ENCODE measurements at places on chromosomes 1 and 21. TPM values are rescaled to one million over a fixed set of nuclear protein-coding genes. Genes with fewer than 3 reads are reported as not detected.

- H3K36me3 ChIP-seq: no peaks in the 10 kb centered on the region
- H3K27me3 ChIP-seq: no peaks in the 10 kb centered on the region
- peak; percentile 13 for DNase-seq
- H3K27ac ChIP-seq: no peak overlapping the region
These were observed 1.2 kb downstream of the MAST2 start for GRCh38 chr1:45804669-45804969.

GRCh38 chr1:98452162-98452561, 209.4 kb upstream of the SNX7 start:
- no peaks in the 10 kb centered on the region for H3K36me3 ChIP-seq
- H3K4me1 ChIP-seq: no peaks in the 10 kb centered on the region
- DNase-seq: no peak
- H3K4me3 ChIP-seq: no peak overlapping the region
- H3K27ac ChIP-seq: no peak overlapping the region
- no peaks in the 10 kb centered on the region for H3K27me3 ChIP-seq

GRCh38 chr1:214901718-214902117, 180.8 kb upstream of the KCNK2 start:
- DNase-seq: peak; percentile 67
- H3K4me3 ChIP-seq: peak overlapping the region; percentile 3
- peak overlapping the region; percentile 57 for H3K27ac ChIP-seq

GRCh38 chr1:6028042-6028850, 17.4 kb upstream of the KCNAB2 start:
- no peak overlapping the region for H3K4me3 ChIP-seq
- no peak for DNase-seq
- H3K4me1 ChIP-seq: no peaks in the 10 kb centered on the region
- no peaks in the 10 kb centered on the region for H3K27me3 ChIP-seq
- H3K27ac ChIP-seq: no peak overlapping the region

DNA sequence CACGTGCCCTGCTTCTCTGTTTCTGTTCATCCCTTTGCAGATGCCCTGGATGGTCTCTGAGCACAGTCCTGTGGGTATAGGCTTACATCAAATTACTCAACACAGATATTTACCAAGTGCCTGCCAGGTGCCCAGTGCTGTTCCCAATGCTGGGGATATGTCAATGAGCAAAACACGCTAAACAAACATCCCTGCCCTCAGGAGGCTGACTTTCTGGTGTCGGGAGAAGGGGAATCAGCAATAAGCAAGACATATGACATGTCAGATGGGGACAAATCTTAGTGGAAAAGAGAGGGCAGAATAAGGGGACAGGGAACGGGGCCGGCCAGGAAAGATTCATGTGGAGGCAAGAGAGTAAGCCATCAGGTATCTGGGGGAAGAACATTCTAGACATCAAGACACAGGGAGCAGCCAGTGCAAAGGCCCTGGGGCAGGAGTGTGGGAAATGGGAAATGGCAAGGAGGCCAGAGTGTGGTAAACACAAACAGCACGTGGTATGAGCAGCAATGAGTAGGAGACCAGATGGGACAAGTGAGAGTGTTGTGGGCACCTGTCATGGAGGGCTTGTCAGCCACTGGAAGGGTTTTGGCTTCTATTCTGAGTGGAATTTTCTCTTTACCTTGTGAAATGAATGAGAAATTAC, 160.2 kb upstream of the KAZN start:
- H3K36me3 ChIP-seq: no peaks in the 10 kb centered on the region
- no peak for DNase-seq
- H3K27ac ChIP-seq: no peak overlapping the region
- H3K4me3 ChIP-seq: no peak overlapping the region

DNA sequence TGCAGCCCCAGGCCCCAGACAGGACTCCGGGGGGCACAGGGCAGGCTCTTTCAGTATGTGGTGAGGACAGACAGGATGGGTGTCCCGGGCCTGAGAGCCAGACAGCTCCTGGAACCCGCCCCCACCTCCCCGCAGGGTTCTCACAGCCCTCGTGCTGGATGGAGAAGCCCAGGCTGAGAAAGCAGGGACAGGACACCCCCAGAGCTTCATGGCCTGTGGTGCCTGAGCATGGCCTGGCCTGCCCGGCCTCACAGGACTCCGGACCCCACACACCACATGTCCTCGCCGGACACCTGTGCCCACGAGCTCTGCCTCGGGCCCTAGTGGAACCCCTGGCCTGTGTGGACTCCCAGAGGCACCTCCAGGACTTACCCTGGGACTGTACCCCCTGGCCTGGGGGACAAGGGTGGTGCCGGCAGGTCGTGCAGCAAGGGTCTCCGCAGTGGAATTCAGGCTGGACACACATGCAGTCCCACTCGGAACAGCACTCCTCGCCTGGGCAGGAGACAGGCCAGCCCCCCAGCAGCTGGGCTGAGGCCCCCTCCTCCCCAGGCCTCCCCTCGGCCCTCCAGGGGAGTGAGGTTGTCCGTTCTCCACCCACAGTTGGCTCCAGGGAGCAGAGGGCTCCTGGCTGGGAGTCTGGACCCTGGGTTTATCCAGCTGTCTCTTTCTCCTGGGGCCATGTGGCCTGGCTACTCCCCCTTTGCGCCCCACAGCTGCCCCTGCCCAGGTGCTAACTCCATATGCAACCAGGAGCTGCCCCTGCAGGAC, 1.2 kb downstream of the TNFRSF18 start:
- no peaks in the 10 kb centered on the region for H3K27me3 ChIP-seq
- no peak for DNase-seq
- H3K4me3 ChIP-seq: no peak overlapping the region
- no peaks in the 10 kb centered on the region for H3K4me1 ChIP-seq
- no peak overlapping the region for H3K27ac ChIP-seq

DNA sequence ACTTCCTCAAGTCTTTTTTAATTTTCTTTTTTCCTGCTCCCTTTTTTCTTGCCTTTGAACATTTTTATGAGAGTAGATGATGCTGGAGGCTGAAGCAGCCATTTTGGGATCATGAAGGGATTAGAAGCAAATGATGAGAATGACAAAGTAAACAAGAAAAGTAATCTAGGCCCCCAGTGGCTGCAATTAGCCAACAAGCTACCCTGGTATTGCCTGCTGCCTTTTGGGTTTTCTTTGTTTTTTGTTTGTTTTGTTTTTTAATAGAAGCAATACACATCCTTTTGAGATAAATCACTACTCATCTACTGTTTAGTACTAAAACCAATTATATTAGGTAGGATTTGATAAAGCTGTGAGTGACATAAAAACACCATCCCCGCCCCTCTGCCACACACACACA, 280.7 kb upstream of the ADGRL2 start:
- H3K4me1 ChIP-seq: no peaks in the 10 kb centered on the region

DNA sequence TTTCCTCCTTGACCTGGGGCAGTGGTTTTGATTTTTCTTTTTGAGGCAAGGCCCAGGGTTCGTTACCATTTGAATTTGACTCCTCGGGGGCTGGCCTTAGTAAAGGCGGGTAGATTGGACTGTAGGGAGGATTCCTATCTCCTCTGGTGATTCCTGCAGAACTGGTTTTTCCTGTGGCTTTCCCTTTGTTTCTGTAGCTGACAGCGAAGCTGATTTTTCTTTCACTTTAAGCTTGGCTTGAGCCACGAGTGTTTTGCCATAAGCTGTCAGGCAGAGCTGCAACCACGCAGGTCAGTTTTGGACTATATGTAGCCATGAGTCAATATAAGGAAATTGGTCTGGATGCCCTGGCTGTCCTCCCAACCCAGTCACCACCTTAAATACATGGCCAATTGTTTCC, 28.7 kb upstream of the KCNJ15 start:
- H3K36me3 ChIP-seq: no peaks in the 10 kb centered on the region
- no peaks in the 10 kb centered on the region for H3K27me3 ChIP-seq
- no peak overlapping the region for H3K4me3 ChIP-seq
- no peak for DNase-seq

- H3K27me3 ChIP-seq: 0 out of 2 replicates have a peak, but pooled peaks cover 20% of the 10 kb centered on the region
- H3K27ac ChIP-seq: no peak overlapping the region
- H3K4me3 ChIP-seq: no peak overlapping the region
- no peaks in the 10 kb centered on the region for H3K36me3 ChIP-seq
- H3K4me1 ChIP-seq: no peaks in the 10 kb centered on the region
These were observed 41.6 kb upstream of the VWA5B1 start for GRCh38 chr1:20248971-20249612.

DNA sequence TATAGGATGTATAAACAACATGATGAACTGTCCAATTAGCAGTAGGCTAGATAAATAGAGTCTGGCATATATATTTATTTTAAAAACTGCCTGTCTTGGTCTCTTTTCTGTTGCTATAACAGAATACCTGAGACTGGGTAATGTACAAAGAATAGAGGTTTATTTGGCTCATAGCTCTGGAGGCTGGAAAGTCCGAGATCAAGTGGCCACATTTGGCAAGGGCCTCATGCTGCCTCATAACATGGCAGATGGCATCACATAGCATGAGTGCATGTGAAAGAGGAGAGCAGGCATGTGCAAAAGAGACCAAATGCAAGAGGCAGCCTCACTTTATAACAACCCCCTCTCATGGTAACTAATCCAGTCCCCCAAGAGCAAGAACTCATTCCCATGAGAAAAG, 6.0 kb downstream of the STYXL2 start:
- no peak overlapping the region for H3K4me3 ChIP-seq
- H3K27me3 ChIP-seq: peaks cover 9% of the 10 kb centered on the region
- no peaks in the 10 kb centered on the region for H3K4me1 ChIP-seq
- DNase-seq: no peak

DNA sequence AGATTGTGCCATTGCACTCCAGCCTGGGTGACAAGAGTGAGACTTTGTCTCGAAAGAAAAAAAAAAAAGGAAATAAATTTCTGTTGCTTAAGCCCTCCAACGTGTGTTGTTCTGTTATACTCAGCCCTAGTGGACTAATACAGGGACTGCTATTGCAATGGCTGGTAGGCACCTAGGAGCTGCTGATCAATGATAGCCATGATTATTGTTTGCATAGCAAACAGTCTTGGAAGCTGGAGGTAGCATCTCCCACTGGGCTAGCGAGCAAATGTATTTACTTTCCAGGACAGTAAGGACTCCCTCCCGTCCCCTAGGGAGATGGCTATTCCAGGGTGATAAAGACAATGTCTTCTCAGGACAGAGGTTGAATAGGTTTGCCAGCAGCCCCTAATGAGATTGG, 13.5 kb upstream of the TNFRSF8 start:
- no peaks in the 10 kb centered on the region for H3K36me3 ChIP-seq
- no peak for DNase-seq
- peaks cover 8% of the 10 kb centered on the region for H3K4me1 ChIP-seq
- H3K27me3 ChIP-seq: no peaks in the 10 kb centered on the region

DNA sequence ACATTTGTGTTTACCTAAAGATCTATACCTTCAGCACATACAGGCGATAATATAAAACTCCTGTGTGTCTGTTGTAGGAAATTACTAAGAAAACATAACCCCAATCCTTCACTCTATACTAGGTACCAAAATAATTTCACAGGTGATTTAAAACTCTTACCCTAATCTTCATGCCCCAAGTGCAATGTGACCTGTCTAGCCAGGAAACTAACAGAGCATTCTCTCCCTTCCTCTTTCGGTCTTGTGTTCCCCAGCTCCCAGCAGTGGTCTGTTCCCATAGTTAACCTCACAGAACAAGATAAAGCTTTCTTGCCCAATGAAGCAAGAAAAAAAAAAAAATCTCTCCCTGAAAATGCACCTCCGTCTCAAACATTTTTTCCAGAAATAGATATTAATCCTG, 493.5 kb downstream of the DPYD start:
- no peak overlapping the region for H3K27ac ChIP-seq
- H3K4me1 ChIP-seq: 0 out of 2 replicates have a peak, but pooled peaks cover 1% of the 10 kb centered on the region
- no peaks in the 10 kb centered on the region for H3K27me3 ChIP-seq
- DNase-seq: no peak
- no peak overlapping the region for H3K4me3 ChIP-seq

DNA sequence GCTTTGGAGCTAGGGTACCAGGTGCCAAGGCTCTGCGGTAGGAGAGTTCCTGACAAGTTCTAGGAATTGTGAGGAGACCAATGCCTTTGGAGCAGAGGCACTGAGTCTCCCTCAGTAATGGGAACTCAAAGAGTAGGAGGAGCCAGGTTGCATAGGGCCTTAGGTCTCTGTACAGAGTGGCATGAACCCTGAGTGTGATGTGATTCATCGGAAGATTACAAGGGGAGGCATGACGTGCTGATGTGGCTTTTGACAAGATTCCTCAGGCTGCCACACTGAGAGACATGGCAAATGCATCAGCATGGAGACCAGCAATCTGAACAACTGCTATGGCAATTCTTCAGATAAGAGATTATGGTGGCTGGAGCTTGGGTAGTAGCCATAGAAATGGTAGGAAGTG, 94.6 kb upstream of the SLC44A3 start:
- H3K4me3 ChIP-seq: no peak overlapping the region
- H3K36me3 ChIP-seq: no peaks in the 10 kb centered on the region
- H3K4me1 ChIP-seq: peaks cover 41% of the 10 kb centered on the region
- peak; percentile 58 for DNase-seq
- no peak overlapping the region for H3K27ac ChIP-seq

- H3K4me3 ChIP-seq: no peak overlapping the region
- H3K4me1 ChIP-seq: peaks cover 31% of the 10 kb centered on the region
- H3K36me3 ChIP-seq: no peaks in the 10 kb centered on the region
- no peaks in the 10 kb centered on the region for H3K27me3 ChIP-seq
- H3K27ac ChIP-seq: 0 out of 2 replicates have a peak overlapping the region, but pooled peaks have one; percentile 7
These were observed 17.6 kb downstream of the RGS1 start for GRCh38 chr1:192592981-192593708.

GRCh38 chr1:77686796-77687518, 4.5 kb upstream of the ZZZ3 start:
- no peak overlapping the region for H3K27ac ChIP-seq
- no peaks in the 10 kb centered on the region for H3K27me3 ChIP-seq
- peaks cover 15% of the 10 kb centered on the region for H3K4me1 ChIP-seq
- peaks cover 5% of the 10 kb centered on the region for H3K36me3 ChIP-seq

DNA sequence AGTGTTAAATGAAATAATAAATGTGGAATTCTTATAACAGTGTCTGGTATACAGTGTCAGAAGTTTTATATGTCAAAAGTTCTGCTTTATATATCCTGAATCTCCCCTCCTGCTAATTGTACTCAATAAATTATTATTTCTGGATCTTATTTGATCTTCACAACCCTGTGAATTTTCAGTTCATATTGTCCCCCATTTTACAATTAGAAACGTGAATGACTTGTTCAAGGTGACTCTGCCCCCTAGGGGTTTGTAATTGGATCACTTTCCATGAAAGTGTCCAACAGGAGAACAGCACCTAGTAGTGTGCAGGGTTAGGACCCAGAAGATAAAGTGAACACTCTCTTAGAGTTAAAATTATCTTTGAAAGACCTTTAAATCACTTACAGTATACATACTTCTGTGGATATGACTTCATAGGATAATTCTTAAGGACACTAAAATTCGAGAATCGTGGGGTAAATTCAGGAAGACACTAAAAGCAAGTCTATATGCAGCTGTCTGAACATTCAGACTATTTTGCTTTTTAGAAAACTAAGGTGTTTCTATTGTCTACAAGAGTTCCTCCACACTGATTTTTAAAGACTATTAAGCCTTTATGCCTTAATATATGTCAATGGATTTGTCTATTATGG, 4.5 kb upstream of the DDR2 start:
- no peak overlapping the region for H3K4me3 ChIP-seq
- peak; percentile 64 for DNase-seq
- no peaks in the 10 kb centered on the region for H3K36me3 ChIP-seq
- no peaks in the 10 kb centered on the region for H3K27me3 ChIP-seq
- H3K4me1 ChIP-seq: peaks cover 56% of the 10 kb centered on the region

- no peak overlapping the region for H3K4me3 ChIP-seq
- H3K4me1 ChIP-seq: peaks cover 34% of the 10 kb centered on the region
- DNase-seq: peak; percentile 94
- H3K36me3 ChIP-seq: no peaks in the 10 kb centered on the region
- H3K27ac ChIP-seq: peak overlapping the region; percentile 86
These were observed 20.6 kb downstream of the ETNK2 start for GRCh38 chr1:204130981-204131892.

- H3K36me3 ChIP-seq: no peaks in the 10 kb centered on the region
- DNase-seq: no peak
These were observed 241.8 kb upstream of the KIAA0040 start for GRCh38 chr1:175434283-175434860.

NUF2 gene
- total RNA-seq: 11.8 TPM

ITLN2 gene
- total RNA-seq: not detected

CYP2J2 gene
- total RNA-seq: not detected

C1orf94 gene
- total RNA-seq: not detected

All from GM23248 (cell line).